BE2C (cell line): ENCODE measurements at places on chromosomes 11 and 22.

DNA sequence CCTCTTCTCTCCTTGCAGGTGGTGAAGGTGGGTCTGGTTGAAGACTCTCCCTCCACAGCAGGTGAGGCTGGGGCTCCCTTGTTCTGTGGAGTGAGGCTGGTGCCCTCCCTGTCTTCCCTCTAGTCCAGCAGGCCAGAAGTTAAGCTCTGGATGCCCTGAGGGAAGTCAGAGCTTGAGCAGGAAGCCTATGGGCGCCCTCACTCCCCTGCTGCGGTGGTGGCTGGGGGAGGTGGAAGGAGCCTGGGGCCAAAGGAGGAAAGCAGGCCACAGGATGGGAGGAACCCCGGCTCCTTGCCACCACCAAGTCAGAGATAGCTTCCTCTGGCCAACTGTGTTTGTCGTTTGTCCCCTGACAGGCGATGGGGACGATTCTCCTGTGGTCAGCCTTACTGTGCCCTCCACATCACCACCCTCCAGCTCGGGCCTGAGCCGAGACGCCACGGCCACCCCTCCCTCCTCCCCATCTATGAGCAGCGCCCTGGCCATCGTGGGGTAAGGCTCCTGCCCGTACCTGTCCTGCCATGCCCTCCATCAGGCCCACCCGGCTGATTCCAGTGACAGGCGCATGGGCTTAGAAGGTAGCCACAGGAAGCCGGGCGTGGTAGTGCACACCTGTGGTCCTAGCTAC lies 29.5 kb upstream of the RAB1B start:
- DNase-seq: no peak

DNA sequence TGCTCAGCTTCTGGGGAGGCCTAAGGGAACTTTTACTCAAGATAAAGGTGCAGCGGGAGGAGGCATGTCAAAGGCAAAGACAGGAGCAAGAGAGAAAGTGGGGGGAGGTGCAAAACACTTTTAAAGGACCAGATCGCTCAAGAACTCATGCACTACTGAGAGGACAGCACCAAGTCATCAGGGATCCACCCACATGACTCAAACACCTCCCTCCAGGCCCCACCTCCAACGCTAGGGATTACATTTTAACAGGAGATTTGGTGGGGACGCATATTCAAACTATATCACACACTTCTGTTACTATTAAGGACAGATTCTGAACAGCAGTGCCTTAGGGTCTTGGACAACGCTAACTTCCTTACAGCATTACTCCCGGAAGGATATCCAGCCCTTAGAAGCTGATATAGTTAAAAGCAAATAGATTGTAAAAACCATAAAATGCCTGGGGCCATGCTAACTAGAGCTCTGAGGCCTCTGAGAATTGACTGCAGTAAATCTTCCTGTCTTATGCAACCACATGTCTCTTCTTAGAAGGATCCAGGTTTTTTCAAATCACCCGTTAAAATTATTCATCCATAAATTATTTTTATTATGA lies 16.7 kb upstream of the ZC3H12C start:
- DNase-seq: no peak

- DNase-seq: no peak
These were observed 78.6 kb downstream of the MAML2 start for GRCh38 chr11:96264364-96264763.

GRCh38 chr11:64013141-64013896 lies 22.4 kb upstream of the FLRT1 start:
- DNase-seq: no peak

DNA sequence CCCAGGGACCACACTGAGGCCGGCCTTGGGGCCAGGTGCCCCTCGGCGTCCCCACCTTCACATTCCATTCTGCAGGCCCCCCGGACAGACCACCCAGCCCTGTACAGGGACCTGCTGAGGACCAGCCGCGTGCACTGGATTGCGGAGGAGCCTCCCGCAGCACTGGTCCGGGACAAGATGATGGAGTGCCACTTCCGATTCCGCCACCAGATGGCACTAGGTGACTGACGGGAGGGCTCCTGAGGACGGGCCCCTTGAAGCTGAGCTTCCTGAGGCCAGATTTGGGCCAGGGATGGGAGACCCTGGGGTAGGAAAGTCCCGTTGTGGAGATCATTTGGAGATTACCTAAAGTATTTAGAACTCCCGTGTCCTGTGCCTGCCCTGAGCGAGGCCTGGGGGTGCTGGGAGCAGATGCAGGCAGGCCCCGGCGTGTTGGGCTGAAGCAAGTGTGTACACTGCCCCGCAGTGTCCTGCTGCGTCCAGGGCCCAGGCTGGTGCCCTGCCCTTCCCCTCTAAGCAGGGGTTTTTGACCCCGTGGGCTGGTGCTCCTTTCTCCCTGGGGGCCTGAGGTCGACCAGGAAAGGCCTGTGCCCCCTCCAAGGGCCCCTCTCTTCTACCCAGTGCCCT lies 20.0 kb downstream of the TRMU start:
- DNase-seq: peak; percentile 88

DNA sequence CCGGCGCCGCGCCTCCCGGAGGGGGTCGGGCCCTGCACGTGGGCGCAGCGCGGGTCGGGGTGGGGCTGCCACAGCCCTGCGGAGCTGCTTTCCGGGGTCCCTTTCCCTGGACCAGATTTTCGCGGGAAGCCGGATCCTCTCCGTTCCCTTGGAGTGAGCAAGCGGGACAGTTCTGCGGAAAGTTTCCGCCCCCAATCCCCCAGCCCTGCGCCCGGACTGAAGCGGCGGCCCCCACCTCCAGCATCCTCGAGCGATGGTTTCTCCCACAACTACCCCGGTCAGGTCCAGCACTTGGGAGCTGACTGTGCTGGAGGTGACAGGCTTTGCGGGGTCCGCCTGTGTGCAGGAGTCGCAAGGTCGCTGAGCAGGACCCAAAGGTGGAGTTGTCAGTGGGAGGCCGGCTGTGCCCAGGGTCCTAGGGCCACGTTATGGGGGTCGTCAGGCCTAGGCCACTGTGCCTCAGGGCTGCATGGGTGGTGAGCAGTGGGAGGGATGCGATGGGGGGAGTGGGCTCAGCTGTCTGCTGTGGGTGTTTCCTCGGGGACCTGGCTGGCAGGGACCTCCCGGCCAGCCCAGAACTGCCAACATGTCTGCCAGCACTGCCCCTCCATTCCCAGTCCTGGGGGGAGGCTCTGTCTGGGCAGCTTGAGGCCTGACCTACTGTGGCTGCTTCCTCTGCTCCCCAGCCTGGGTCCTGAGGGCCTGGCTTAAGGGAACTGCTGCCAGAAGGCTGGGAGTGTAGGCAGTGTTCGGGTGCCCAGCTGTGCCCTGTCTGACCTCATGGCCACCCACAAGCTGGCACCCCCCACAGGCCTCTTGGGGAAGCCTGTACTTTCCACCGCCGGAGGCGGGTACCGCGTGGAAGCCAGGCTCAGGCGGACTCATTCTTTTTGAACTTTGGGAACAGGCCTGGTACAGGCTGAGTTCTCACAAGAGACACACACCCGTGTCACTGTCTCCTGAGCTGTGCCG lies 726 bp downstream of the ST3GAL4 start:
- DNase-seq: no peak

GRCh38 chr22:21568347-21569075 lies 997 bp downstream of the UBE2L3 start:
- peak; percentile 37 for DNase-seq

DNA sequence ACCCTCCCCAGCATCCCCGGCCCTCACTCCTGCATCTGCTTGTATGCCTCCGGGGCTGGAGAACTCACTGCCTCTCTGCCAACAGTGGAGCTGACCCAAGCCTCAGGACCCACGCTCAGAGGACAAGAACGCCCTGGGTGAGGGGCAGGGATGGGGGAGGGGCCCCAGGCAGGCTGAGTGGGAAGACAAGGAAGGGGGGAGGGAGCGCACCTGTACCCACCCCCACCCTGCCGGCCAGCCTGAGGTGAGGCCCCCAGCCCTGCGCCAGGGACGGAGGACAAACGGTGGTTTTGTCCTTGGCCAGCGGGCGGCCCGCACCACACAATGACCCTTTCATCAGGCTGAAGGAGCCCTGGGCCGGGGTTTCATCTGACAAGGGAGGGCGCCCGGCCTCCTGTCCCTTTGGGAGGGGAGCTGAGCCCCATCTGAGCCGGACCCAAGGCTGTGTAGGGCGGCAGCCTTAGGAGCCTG lies 10.0 kb downstream of the WNT7B start:
- DNase-seq: no peak

DNA sequence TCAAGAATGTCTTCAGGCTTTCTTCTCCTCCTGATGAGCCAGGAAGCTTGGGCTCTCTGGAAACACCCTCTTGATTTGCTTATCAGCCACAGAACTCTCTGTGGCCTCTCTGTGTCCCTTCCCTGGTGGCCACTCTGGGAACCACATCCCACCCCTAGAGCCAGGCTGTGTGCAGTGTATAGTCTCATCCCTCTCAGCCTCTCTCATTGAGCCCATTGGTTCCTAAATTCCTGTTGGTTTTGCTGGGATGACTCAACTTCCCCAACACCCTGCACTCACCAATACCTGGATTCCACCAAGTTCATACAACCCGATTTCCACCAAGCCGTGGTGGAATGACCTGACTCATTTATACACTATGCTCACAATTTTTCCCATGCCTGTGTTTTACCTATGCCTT lies 5.2 kb downstream of the IRAG1 start:
- no peak for DNase-seq
